ENCODE measurements at places on chromosomes 4 and X. TPM values are rescaled to one million over a fixed set of nuclear protein-coding genes. Genes with fewer than 3 reads are reported as not detected.

The TCEAL2 gene
- total RNA-seq: 1.3 TPM

The DCAF4L1 gene
- total RNA-seq: not detected

The SH3BP2 gene
- 33.6 TPM for total RNA-seq

The SSX1 gene
- total RNA-seq: not detected

The SPATA4 gene
- total RNA-seq: not detected

The PCSK1N gene
- total RNA-seq: 25.9 TPM

The NUDT11 gene
- 0.45 TPM for total RNA-seq

The CCNA2 gene
- total RNA-seq: 6.4 TPM

The AREG gene
- 22.3 TPM for total RNA-seq

The SPANXD gene
- total RNA-seq: not detected

Measured in stomach (tissue), 19 donors.